ENCODE measurements at places on chromosomes 3 and 15.

GRCh38 chr3:70824078-70824477, 511.6 kb upstream of the MDFIC2 start:
- DNase-seq = no peak

DNA sequence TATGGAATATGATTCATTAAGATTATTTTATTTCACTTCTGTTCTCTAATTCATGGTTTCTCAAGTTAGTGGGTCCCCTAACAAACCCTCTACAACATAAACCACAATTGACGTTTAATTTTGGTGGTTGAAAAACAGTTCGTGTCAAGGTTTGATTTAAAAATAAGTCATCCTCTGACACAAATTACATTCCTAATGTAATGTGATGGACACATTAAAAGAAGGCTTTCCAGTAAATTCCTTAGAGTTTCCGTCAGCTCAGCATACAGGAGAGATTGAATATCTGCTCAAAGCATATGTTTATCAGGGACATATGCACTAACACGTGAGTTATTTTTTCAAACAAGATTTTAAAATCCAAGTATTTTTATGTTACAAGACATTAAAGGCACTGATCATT, 626.5 kb upstream of the ADAMTS9 start:
- no peak for DNase-seq

- no peak for DNase-seq
Observed at GRCh38 chr3:182690172-182690571, 103.1 kb upstream of the ATP11B start.

DNA sequence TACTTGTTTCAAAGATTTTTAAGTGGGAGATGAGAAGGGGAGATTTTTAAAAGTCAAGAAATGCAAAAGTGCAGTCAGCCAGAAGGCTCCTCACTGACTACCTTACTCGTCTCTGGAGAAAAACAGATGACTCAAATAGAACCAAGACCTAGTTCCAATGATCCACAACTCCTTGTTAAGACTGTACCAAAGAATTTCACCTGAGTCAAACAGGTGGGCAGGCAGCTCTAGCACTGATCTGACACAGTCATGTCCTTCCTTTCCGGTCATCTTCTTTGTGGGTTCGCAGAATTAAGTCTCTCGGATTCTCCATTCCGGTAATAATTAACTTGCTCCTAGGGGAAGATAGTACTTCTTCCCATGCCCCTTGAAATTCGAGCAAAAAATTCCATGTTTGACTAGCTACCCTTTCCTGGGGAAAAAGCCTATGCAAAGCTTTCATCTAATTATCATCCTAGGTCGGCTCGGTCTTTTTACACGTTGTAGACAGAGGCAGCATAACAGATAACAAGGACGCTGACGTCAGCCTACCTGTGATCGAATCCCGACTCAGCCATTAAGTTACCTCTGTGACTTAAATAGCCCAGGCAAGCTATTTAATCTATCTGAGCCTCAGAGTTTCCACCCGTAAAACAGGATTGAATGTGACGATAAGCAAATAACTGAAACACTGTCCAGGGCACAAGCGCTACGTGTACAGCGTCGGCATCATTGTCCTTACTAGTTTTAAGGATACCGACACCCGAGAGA, 758 bp downstream of the SELENOK start:
- no peak for DNase-seq

GRCh38 chr3:76566211-76566534, 473.7 kb upstream of the ROBO2 start:
- DNase-seq = no peak

GRCh38 chr3:134362221-134362620, 12.0 kb downstream of the AMOTL2 start:
- no peak for DNase-seq

GRCh38 chr15:95669146-95669922, 661.2 kb upstream of the NR2F2 start:
- no peak for DNase-seq

GRCh38 chr3:2423143-2423542, 324.5 kb downstream of the CNTN4 start:
- no peak for DNase-seq

- DNase-seq = no peak
Observed at GRCh38 chr3:36480911-36481648, 100.8 kb downstream of the STAC start.

DNA sequence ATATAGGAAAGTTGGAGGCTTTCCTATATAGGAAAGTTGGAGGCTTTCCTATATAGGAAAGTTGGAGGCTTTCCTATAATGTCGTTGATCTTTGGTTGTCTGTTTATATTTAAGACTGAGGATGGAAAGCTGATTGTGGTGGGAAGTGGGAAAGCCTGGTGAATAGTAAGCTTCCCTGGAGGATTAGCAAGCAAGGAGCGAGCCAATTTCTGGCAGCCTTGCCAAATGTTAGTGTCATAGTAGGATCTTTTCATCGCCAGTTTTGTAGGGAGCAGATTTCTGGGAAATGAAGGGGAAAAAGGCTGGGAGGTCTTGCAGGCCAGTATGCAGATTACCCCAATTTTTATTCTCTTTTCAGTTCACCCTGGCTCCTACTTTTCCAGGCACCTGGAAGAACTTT, 39.9 kb upstream of the CCNL1 start:
- DNase-seq = no peak

DNA sequence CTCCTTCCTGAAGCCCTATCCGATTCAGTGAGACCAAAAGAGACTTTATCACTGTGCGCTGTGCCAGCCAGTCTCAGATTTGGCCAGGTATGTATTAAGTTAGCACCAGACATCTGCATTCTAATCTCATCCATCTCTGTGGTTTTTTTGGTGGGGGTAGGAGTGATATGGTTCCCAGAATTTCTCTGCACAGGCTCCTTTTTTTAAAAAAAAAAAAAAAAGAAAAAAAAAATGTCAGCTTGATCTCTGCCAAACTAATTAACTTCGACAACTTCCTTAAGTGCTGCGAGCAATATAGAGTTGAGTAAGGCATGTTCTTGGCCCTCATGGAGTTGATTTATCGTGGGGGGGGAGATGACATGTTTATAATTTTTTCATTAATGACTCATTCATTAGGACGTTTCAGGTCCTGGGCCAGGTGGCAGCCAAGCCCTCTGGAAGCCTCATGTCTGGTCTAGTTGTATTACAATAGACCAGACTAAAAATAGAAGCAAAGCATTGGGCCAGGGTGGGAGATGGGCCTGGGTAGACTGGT, 12.9 kb downstream of the SLCO3A1 start:
- DNase-seq = no peak

GRCh38 chr3:179735321-179735720, 82.5 kb downstream of the USP13 start:
- DNase-seq = no peak

- no peak for DNase-seq
Observed at GRCh38 chr3:179068779-179069530, 2.7 kb downstream of the ZMAT3 start.

DNA sequence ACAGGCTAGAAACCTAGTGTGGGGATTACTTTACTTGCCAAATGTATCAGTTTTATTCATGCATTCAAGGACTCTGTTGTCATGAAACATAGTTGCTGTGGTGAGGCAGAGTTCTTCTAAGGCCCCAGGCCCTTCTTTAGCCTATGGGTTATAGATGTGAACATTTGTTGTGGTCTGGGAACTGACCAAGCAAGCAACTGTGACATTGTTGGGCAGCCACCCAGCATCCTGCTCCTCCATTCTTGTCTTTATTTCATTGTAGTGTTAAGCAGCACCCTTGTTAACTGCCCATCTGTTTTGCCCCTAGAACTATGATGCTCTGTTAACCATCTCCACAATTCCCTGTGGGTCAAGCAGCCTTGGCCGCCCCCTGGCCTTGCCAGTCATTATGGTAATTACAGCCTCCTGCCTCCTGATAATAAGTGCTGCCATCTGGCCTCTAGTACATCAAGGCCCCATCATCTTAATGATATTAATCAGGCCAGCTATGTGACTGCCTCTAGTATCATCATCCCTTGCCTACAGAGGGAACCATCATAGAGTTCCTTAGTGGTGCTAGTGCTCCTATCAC, 12.2 kb upstream of the IFT57 start:
- DNase-seq = no peak

GRCh38 chr3:64916192-64916798, 228.5 kb upstream of the ADAMTS9 start:
- no peak for DNase-seq

DNA sequence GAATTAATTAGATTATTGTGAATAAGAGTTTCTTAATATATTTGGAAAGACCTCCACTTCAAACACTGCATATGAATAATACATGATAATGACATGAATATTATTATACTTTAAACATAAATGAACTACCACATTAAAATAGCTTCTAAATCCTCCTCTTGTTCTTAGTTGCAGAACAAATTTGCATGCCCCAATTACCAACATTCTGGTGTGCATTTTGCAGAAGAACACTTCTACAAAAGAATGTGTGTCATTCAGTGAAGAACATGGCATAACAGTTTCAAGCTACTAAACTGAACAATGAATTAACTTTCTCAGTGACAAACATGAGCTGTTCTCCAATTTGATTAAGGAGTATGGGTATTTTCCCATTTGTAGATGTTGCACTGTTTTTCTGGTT, 711.3 kb upstream of the NAALADL2 start:
- no peak for DNase-seq

DNA sequence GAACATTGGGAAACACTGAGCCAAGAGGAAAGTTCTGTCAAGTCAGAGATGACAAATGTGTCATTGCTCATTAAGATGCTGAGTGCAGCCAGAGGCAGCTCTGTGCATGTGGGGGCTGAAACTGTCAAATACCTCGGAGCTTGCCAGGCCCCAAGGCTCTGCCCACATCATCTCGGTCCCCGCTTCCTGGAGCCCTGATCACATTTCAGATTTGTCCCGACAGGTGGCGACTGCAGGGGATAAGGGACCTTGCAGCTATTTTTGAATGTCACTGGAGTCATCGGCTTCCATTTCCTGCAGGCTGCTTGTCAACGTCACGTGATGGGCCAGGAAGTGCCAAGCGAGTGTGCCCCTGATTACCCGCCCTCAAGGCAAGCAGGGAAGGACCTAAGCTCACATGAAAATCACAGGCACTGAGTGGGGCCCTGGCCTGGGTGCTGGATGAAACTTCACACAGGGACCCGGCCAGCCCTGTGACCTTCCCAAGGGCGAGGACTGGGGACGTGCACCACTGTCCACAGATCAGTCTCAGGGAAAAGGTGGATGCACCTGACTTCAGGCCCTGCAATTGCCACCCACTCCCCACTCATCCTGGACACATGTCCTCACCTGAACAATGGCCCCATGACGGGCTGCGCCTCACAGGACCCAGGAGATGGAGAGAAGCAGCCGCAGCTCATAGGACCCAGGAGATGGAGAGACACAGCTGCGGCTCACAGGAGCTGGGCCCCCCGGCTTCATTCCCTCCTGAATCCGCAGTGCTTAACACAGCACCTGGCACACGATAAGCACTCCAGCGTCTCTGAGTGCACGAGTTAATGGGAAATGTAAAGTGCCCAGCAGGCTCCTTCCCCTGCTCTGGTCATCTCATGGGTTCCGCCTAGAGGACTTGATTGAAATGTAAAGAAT, 73.4 kb downstream of the NUP210 start:
- peak; percentile 79 for DNase-seq

DNA sequence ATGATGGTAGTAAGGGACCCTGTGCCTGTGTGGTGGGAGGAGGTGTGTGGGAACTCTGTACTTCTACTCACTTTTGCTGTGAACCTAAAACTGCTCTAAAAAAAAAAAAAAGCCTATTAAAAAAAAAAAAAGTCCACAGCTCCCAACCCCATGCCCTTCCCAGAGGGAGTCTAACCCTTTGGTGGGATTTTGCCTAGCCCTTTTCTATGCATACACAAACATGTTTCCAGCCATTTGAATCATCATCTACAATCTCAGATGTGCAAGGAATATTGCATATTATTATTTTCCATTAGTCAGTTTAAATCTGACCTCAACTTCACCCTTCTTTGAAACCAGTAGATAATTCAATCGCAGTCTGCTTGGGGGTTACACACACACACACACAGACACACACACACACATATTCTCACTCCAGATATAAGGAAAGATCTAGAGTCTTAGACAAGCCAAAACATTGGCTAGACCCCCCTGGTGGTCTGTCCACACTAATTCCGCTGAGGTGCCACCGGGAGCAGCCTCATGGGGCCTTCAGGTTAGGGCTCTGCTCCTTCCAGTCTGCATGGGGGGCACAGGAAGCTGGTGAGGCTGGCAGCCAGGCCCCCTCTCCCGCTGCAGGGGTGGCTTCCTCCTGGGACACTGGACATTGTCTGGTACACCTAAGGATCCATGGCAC, 75.5 kb upstream of the NR2E3 start:
- no peak for DNase-seq

DNA sequence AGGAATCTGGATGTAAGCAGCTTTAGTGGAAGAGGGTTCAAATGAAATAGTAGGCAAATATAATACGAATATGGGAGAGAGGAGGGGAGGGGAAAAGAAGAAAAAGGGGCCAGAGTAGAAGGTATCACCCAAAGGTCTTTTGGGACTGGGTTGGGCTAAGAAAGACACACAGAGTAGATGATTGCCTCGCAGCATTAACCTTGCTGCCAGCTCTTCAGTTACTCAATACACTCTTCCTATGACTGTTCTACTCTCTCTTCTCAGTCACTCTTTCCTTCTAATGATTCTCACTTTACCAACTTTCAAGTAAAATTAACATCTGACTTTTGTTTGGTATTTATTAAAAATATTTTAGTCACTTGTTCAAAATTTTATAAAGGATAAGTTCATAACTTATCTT, 52.8 kb downstream of the CLASP2 start:
- DNase-seq = no peak

DNA sequence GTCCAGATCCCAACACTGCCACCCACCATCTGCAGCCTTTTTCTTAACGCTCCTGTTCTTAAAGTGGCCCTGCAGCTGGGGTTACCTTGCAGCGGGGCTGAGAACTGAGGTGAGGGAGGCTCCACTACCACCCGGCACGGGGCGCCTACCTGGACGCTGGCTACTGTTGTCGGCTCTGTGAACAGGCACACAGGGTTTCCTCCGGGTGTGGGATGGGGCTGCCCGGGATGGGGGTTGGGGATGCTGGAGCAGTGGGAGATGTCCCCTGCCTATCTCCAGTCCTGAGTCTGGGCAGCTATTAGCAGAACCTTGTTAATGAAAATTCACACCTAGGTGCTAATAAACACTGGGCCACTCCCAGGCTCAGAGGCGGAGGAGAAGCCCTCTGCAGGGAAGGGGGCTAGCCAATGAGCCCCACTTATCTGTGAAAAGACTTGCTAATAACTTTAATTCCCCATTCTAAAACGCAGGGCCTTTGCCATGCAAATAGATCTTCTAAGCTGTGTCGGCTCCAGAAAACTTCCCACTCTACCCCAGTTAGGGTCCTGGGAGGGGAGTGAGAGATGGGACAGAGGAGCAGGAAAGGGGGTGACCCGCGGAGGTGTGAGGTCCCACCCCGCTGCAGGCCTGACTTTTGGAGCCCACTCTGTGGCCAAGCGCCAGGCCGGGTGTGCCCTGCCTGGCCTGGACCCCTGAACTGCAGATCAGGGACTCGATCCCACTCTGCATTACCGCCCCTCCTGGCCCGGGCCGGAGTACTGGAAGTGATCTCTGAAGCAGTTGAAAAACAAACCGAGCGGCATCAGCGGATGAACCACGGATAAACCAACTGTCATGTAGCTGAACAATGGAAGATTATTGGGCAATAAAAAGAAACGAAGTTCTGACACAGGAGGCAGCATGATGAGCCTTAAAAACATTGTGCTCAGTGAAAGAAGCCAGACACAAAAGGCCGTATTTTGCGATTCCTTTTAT, 3.1 kb downstream of the MESP1 start:
- DNase-seq = no peak

GRCh38 chr15:72285927-72286516, 13.7 kb upstream of the PARP6 start:
- peak; percentile 78 for DNase-seq

GRCh38 chr15:45884289-45884688, 249.5 kb downstream of the SQOR start:
- no peak for DNase-seq

GRCh38 chr3:150252462-150252861, 155.6 kb upstream of the TSC22D2 start:
- no peak for DNase-seq

All from 8988T (cell line).